ENCODE measurements at places on chromosomes 11 and 22.

DNA sequence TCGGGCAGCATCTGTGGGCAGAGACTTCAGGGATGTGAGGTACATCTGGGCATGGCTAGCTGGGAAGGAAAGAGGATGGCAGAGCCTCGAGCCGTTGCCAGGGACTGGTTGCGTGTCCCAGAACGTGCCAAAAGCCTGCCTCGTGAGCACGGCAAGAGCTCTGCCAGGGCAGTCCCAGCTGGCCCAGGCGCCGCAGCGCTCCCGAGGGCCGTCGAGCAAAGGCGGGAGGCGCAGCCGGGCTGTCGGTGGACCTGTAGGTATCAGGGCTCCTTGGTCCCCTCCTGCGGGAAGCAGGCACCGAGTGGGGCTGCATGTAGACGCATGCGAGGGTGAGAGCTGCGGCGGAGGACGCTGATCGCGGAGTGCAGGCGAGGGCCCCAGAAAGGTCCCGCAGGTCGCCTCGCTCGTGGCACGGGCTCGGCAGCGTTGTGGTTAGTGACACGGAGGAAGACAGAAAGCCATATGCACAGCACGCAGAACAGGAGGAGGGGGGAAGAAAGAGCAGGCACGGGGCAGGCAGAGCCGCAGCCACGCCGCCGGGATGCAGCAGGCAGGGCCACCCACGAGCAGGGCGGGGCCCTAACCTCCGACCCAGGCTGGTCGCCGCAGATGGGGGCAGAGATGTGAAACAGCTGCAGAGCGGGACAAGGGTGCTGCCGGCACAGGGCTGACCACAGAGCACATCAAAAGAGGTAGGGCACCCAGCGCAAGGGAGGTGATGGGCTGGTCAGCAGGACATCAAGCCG, 18.0 kb downstream of the LSP1 start:
- DNase-seq: peak; percentile 29

- peak; percentile 79 for DNase-seq
Measured at GRCh38 chr22:22156716-22157347, 87.8 kb upstream of the VPREB1 start.

GRCh38 chr22:43994006-43994405, 30.1 kb upstream of the PARVB start:
- DNase-seq: no peak

DNA sequence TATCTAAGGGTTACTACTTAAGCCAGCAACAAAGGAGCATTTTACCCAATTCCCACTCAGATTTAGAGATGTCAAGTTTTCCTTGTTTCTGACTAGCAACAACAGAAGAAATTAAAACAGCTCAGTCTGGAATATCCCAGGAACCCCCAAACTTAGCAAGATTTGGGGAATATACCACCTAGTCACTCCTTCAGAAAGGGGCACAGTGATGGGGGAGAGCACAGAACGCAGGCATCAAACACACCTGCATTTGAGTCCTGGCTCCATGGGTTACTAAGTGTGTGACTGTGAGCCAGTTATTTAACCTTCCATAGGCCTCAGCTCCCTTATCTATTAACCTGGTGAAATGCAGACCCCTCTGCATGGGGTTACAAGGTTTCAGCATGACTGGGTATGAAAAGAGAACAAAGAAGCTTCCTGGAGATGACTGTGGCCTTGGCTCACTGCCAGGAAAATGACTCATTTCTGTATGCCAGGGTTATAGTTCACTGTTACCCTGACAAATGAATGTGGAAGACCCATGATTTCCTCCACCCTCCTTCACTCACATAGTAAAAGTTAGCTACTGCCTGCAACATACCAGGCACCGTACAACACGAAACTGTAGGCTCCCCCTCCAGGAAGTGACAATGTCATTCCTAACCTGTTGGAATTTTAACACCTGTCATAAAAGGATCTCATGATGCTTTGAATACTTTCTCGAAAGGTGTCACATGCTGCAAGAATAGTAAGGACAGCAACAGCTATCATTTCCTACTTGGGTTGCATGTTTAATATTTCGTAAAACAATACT, 79.6 kb downstream of the ME3 start:
- peak; percentile 96 for DNase-seq

GRCh38 chr11:116543911-116544475, 228.8 kb downstream of the BUD13 start:
- no peak for DNase-seq

- DNase-seq: no peak
Measured at GRCh38 chr11:77401486-77402217, 72.2 kb downstream of the PAK1 start.

GRCh38 chr11:121692236-121692635, 239.5 kb upstream of the SORL1-AS1 start:
- no peak for DNase-seq

DNA sequence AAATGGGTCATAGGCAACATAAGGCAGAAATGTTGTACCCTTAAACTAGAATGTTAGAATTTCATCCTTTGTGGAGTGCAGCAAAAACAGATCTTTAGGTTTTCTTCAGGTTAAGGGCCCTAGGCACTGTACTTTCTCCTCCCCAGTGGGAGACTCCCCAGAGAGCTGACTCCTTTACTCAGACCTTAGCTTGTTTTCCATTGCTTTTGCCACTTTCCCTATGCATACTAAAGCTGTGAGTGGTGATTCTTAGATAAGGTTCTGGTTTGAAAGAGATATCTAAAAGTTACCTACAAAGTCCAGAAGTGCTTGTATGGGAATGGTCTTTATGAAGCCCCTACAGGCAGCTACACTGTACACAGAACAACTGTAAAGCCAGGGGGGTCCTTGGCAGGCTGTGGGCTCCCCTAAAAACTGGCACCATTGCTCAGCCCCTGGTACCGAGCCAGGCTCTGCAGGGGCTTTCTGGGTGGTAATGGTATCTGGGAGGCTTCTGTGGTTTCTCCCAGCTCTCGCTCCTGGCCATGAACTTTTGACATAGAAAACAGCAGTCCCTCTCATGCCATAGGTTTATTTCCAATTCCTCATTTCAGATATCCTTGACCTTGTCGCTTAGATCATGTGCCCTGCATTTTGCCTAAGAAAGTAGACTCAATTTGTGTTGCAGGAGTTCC, 23.2 kb downstream of the AMOTL1 start:
- DNase-seq: no peak

GRCh38 chr22:19779011-19779421, 18.4 kb downstream of the TBX1 start:
- no peak for DNase-seq

GRCh38 chr11:62922653-62923431, 1.7 kb upstream of the CHRM1 start:
- DNase-seq: peak; percentile 68

DNA sequence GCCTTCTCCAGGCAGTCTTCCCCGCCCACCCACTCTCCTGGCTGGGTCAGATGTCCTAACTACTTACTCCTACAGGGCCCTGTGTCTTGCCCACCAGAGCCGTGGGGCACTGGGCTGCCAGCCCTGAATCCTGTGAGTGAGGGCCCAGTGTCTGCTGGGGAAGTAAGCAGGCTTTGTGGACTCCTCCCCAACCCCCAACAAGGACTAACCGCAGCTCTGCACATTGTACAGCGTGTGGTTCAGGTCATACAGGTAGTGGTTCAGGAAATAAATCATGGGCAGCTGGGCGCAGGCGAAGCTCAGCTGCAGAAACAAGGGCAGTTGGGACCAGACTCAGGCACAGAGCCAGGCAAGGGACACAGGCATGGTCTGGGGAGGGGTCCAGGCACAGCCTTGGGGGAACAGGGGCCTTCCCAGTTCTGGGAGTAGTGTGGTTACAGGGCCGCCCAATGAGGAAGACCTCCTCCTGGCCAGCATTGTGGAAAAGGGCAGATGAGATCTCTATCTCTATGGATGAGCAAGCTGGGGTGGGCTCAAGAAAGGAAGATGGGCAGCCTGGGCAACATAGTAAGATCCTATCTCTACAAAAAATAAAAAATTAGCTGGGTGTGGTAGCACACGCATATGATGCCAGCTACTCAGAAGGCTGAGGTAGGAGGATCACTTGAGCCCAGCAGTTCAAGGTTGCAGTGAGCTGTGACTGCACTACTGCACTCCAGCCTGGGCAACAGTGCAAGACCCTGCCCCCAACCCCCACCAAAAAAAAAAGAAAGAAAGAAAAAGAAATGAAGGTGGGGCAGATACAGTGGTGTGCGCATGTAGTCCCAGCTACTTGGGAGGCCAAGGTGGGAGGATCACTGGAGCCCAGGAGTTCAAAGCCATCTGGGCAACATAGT, 5.5 kb downstream of the UNC93B1 start:
- no peak for DNase-seq

- DNase-seq: no peak
Measured at GRCh38 chr11:61709572-61709971, 29.4 kb downstream of the DAGLA start.

DNA sequence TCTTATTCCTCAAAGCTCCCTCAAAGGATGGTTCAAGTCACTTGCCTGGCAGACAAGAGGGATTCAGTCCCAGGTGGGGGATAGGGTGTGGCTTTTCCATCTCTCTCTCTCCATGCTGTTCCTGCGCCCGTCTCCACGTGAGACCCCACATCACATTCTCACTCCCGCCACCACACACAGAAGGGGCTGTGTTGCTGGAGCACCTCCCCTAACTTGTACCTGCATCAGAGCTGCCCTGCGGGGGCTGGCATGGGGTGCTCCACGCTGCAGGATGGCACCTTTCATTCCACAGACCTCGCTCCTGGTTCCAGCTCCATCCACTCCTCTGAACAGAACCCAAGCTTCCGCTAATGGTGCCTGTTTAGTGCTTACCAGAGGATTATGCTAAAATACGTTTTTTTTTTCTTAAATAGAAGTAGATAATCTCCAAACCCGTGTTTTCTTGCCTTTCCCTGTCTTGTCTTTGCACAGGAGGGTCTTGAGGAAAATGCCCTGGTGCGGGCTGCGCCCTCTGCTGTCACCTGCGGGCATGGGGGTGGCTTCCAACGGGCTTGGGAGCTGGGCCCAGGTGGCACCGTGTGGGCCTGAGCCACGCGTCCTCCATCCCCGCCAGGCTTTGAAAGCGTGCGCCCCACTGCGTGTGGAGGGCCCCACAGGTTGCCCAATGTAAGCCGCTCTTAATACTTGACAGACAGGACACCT, 985.6 kb downstream of the BRD1 start:
- no peak for DNase-seq

- DNase-seq: no peak
Measured at GRCh38 chr11:116093481-116094270, 589.5 kb upstream of the CADM1 start.

DNA sequence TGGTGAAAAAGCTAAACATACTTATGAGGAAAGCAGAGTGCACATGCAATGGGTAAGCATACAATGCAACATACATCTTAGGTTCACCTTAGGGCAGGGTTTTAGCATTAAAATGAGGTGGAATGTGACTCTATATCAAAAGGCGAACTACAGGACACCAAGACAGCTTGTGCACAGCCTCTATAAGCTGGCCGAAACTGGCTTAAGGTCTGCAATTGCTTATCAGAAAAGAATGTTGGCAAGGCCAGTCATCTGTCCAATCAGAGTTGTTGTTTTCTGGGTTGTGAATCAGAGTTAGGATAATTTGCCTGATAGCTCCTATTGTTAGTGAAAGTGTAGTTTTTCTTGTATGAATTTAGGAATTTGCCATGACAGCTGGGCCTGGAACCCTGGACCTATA, 76.5 kb downstream of the LRRC4C start:
- no peak for DNase-seq

DNA sequence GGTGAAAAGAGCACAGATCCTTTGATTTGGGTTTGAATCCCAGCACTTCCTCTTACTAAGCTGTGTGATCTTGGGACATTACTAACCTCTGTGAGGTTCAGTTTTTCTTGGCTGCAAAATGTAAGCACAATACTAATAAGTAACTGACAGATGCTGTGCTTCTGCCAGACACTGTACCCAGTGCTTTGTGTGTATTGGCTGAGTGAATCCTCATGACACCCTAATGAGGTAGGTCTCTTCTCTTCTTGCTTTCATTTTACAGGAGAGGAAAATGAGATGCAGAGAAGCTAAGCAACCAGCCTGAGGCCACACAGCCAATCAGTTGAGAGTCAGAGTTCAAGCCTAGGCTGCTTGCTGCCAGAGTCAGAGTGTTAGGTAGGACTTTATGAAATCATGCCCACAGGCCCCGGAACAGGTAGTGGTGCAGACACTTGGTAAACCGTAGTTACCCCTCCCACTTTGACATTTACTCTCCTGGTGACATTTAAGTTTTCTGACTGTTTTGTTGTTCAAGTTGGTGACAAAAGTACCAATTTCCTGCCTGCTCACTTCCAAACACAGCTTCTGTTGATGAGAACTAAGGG, 21.2 kb downstream of the PTPRJ start:
- DNase-seq: peak; percentile 84

GRCh38 chr11:119791701-119792151, 62.7 kb upstream of the NECTIN1 start:
- no peak for DNase-seq

DNA sequence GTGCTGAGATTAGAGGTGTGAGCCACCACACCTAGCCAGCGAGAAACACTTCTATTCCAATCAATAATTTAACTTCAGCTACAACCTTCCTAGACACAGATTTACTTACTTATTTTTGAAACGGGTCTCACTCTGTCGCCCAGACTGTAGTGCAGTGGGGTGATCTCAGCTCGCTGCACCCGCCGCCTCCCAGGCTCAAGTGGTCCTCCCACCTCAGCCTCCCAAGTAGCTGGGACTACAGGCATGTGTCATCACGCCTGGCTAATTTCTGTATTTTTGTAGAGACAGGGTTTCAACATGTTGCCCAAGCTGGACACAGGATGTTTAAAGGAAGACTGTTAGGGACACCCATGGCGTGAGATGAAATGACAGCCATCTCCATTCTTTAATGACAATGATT, 61.3 kb downstream of the MICAL3 start:
- no peak for DNase-seq

DNA sequence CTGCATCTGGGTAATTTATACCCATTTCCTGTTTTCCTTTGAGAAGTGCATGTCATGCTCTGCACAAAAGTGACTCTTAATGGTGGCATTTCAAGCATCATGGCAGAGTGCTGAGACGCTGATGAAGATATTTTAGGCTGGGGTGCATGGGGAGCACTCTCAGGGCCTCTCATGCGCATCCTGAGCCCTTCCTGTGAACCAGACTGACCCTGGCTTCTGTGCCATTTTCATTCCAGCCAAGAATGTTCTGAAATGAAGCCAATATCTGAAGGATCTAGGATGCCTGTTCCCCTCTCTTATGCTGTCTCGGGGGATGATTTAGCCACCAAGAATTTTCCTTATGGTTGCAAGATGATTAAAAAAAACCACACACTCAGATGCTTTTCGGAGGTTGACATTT, 61.5 kb downstream of the MIAT start:
- no peak for DNase-seq
